Activated CD8-positive, alpha-beta memory T cell treated with anti-CD3 and anti-CD28 coated beads for 1 hour (primary cell): ENCODE measurements at places on chromosomes 4 and X.

DNA sequence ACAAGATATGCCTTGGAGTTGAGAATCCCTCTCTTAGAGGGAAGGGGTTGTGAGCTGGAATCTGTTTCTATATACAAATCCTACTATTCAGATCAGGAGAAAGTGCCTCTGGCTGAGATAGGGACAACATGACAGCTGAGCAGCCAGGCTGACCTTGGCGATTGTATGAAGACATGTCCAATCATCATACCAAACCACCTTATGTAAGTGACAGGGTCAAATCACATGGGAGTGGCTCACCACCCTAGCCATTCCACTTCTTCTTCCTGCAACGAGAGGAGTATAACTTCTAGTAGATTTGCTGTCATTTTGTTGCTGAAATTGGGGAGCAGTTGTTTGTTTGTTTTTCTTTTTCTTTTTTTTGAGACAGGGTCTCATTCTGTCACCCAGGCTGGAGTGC is 48.3 kb upstream of the TMEM150C start:
- no peak for DNase-seq

GRCh38 chr4:81565142-81565870 is 93.6 kb upstream of the RASGEF1B start:
- DNase-seq: no peak

GRCh38 chrX:9205599-9206223 is 171.8 kb upstream of the FAM9B start:
- DNase-seq: no peak

- no peak for DNase-seq
Measured at GRCh38 chrX:119290476-119290875, 54.4 kb downstream of the PGRMC1 start.
